COLO829 (cell line): ENCODE measurements at places on chromosomes 5 and 9.

- no peak for DNase-seq
These were observed 66.9 kb upstream of the TMEM215 start for GRCh38 chr9:32716425-32716824.

DNA sequence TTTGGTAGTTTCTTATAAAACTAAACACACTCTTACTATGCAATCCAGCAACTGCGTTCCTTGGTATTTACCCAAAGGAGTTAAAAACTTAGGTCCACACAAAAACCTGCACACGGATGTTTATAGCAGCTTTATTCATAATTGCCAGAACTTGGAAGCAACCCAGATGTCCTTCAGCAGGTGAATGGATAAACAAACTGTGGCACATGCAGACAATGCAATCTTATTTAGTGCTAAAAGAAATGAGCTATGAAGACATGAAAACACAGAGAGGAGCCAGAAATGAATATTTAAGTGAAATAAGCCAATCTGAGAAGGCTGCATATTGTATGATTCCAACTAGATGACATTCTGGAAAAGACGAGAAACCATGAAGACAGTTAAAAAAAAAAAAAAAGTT lies 10.7 kb downstream of the WNK2 start:
- DNase-seq, result no peak

DNA sequence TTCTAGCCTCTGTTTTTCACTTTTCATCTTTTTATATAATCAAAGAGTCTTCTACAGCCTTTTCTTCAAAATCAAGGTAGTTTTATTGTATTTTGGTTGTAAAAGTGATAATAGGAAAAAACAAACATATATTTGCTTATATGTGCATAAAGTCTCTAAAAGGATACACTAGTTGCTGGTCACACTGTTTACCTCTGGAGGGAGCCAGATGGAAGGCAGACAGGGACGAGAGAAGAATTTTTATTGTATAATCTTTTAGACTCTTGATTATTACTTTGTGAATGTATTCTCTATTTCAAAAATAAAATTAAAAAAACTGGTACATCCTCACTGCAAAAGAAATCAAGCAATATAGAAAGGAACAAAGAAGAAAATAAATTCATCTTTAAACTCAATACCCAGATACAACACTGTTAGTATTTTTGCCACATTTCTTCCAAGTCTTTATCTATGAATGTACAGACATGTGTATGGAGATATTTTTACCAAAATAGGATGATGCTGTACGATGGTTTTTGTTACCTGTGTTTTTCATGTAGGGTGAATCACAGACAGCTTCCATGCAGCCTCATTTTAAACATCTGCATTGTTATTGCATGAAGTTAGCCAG lies 6.1 kb upstream of the RNF183 start:
- peak; percentile 53 for DNase-seq

- DNase-seq, result peak; percentile 42
These were observed 213.0 kb downstream of the FBXL17 start for GRCh38 chr5:108168915-108169314.

GRCh38 chr5:133121611-133122150 lies 69.9 kb downstream of the HSPA4 start:
- no peak for DNase-seq
